ENCODE measurements at places on chromosomes 6 and 20.

- DNase-seq: no peak
Observed at GRCh38 chr6:12974551-12974950, 258.0 kb downstream of the PHACTR1 start.

DNA sequence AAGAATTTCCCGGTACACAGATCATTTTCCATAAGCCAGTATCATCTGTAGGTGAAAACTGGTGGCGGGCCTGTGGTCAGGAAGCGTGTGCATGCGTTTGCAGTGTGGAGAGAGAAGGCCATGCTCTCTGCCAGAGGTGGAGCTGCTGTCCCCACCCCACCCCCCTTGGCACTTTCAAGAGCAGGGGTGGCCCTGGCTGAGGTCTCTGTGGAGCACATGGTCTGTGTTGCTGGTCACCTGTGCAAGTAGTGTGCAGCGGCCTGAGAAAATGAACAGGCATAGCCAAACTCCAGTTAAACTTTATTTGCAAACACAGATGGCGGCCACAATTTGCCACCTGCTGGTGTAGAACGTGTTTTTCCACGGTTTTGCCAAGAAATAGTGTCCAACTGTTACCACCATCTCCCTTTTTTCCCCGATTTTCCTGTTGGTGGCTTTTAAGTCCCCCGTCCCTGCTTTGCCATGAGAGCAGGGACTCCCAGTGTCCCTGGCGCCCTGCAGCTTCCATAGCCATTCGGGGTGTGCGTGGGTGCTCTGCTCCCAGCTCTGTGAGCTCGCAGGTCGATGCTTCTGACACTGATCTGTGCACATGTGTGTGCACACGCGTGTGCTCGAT is 2.5 kb downstream of the ADRM1 start:
- DNase-seq: no peak

- DNase-seq: no peak
Observed at GRCh38 chr20:15515691-15516090, 1057.6 kb downstream of the KIF16B start.

DNA sequence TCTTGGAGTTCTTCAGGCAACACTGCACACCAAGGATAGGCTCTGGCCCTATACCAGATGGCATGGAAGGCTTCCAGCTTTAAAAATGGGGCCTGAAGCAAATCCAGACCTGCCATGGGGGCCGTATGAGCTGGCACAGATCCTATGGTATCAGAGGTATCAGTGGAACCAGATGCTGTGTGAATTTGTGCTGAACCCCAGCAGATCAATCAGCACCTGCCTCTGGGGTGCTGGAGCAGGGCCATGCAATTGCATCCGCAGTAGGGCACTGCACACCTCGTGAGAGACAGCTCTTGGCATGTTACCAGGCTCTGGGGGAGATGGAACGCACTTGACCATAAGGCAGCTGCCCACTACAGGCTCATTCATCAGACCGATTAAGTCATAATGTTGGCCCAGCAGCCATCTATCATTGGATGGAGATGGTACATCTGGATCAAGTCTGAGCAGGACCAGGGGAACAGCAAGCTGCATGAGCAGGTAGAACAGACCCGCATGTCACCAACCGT is 221.5 kb downstream of the MYLK4 start:
- no peak for DNase-seq

DNA sequence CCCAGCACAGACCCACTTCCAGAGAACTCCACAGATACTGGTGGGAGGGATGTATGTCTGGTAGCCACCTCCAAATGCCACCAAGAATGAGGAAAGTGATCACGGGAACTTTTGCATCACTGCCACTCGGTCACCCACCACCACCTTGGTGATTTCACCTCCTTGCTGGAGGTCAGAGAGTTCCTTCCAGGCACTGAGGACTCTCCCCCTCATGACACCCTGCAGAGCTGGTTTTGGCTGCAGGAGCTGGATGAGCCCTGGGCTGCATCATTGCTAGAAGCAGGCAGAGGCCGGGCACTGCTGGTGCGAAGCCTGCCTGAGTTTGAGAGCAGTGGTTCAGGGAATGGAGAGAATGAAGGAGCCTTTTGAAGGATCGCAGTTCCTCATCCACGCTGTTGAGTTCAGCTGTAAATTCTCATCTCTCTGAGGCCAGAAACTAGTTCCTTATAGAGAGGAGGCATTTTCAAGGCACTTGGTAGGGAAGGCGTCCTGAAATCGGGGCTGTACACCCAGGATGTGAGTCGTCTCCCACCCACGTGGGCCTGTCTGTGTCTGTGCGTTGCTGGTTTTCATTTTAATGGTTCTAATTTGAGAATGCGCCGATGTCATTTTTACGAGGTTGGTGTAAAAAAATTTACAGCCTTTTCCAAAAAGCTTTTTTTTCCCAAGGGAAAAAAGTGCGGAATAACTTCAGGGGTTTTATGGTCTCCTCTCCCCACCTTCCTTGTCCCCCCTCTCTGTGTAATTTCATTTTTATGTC is 25.0 kb downstream of the FOXP4 start:
- peak; percentile 35 for DNase-seq

GRCh38 chr6:128172081-128172480 is 271.2 kb upstream of the THEMIS start:
- no peak for DNase-seq

- no peak for DNase-seq
Observed at GRCh38 chr6:49557177-49557576, 6.7 kb downstream of the C6orf141 start.

DNA sequence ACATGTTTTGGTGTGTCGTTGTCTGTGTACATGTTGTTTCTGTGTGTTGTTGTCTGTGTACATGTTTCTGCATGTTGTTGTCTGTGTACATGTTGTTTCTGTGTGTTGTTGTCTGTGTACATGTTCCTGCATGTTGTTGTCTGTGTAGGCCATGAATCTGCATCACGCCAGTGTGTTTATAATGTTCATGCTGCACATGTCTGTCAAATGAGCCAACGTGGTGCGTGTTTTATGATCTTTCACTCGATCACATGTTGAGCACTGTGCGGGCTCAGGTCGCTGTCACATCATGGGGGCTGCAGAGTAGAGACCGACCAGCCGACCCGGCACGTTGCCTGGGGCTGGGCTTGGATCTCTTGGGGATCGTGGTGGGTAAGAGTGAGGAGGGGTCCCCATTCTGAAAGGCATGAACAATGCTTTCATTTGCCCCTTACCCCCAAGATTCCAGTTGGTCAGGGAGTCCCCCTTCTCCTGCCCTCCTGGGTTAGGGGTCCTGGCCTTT is 26.5 kb upstream of the SLCO4A1 start:
- no peak for DNase-seq

- DNase-seq: no peak
Observed at GRCh38 chr20:41784209-41784958, 166.2 kb upstream of the CHD6 start.

GRCh38 chr6:5584078-5584482 is 322.8 kb downstream of the FARS2 start:
- no peak for DNase-seq

DNA sequence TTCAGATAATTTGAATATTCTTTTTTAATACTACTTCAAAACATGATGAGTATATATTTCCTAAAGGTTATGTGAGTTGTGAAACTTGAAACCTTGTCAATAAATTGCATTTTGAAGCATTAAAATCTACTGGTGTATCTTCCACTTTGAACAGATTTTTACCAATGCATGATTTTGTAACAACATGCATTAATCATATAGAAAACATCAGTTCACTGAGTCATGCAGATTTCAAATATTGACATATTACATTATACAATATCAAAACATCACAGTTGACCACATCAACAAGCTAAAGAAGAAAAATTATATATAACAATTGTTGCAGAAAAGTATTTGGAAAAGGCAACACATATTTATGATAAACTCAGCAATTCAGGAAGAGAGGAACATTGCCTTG is 158.1 kb downstream of the WDR27 start:
- DNase-seq: no peak

DNA sequence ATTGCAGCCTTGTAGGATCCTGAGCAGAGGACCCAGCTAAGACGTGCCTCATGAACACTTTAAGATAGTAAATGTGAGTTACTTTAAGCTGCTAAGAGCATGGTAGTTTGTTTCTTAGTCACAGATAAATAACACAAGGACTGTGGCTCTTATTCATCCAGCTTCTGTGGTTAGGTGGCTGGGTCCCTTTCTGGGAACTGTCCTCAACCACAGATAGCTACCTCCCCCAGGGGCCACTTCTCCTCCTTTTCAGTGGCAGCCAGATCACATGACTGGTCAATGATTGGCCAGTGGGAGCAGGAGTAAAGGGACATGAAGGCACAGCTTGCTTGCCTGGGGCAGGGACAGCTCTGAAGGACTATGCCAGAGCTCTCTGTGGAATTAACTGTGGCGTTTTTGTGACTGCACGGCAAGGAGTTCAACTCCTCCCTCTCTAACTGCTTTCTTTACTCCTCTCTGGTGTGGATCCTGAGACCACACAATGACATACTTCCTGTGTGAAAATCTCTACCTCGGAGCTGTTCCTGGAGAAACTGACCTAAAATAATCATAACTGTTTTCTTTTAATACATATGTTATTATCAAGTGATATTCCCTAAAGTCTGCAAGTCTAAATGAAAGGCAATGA is 76.5 kb downstream of the NRN1 start:
- DNase-seq: no peak

Data from stimulated activated CD4-positive, alpha-beta T cell treated with anti-CD3 and anti-CD28 coated beads, Interleukin-2, amount 100 ng/mL, for 24 hours (primary cell).